ENCODE measurements at places on chromosomes 12 and 14.
A peak's percentile ranks its signal among the peaks of the same experiment; 100 is the strongest.

GRCh38 chr12:107656302-107656701 is 29.3 kb upstream of the PWP1 start:
- no peak for DNase-seq

- DNase-seq, result no peak
Observed at GRCh38 chr14:96662116-96662970, 134.8 kb upstream of the VRK1 start.

GRCh38 chr12:909861-910260 is 39.6 kb downstream of the RAD52 start:
- no peak for DNase-seq

GRCh38 chr14:105250986-105251385 is 2.7 kb downstream of the BTBD6 start:
- DNase-seq, result no peak

- no peak for DNase-seq
Observed at GRCh38 chr14:77495334-77495733, 3.3 kb downstream of the ISM2 start.

GRCh38 chr12:117714203-117714602 is 254.6 kb downstream of the KSR2 start:
- DNase-seq, result no peak

DNA sequence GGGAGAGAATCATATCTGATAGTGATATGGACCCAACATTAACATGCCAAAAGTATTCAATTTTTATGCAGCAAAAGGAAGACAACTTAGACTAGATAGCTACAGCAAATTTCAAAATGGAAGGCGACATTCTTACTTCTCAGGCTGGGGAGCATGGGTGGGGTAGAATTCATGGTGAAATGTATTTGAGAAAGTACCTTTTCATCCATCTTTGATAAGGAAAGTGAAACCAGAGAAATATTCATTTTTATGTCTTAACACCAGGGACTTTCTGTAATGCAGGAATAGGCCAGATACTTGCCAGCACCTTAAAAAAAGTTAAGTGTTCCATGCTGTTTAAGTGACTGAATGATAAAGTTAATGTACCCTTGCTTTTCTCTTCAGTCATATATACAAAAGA is 13.4 kb downstream of the BTG1 start:
- no peak for DNase-seq

DNA sequence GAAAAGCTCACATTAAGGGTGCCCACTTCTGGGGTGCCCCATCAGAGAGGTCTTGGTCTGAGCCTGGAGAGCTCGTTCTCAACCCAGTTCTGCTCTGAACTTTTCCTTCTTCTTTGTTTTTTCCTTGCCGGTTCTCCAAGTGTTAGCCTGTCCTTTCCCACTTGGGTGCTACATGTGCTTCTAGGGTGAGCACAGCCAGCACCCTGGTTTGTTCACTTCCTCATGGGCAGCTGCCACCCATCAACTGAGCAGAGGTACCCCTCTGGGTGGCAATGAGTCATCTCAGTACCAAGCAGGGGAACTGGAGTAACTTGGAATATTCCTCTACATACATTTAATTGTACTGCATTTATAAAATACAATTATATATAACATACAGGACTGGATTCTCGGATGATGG is 3.9 kb upstream of the SYNE3 start:
- DNase-seq, result no peak

GRCh38 chr12:68317047-68317667 is 15.0 kb downstream of the MDM1 start:
- peak; percentile 7 for DNase-seq

DNA sequence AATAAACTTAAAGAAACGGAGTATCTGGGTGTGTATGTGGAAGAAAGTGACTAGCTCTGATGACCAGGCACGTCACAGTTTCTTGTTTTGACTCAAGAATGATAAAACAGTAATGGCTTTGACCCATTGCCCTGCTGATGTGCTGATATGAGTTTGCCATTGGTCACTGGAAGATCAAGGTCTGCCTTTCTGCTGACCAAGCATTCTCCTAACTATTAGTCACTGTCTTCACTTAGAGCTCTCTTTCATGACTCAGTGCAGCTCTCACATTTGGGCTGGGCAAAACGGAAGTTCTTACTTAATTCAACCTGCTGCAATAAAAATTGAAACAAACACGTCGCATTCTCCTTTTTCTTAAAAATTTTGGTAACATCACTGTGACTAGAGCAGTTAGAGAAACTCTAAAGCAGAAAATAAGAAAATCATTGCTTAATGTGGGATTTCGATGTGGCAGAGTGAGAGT is 366.7 kb downstream of the BTG1 start:
- no peak for DNase-seq

DNA sequence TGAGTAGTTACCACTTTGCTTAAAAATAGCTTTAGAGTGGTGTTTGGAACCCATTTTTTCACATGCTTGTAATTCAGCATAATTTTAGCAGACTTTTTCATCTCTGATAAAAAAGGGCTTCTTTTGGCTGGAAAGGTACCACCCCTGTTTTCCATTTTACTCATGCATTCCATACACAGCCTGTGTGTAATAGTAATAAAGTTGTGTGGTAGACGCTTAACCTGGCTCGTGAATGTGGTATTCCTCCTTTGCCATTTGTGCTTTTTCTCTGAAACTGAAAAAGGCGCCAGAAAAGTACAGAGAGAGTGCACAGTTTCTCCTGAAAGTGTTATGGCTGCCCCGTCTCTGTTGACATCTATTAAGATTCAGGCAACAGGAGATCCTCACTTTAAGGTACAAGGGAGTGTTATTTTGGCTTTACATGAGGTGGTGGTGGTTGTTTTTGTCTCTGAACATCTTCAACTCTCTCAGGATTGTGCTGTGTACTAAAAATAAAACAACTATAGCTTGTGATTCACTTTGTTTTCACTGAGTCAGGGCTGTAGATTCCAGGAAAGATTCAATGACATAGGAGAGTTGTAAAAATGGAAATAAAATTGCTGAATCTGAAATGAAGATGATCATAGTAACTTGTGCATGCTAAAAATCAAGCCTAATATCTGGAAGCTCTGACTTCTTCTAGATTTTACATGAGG is 45.6 kb upstream of the MIS18BP1 start:
- DNase-seq, result no peak

GRCh38 chr12:79001404-79001803 is 136.8 kb downstream of the SYT1 start:
- no peak for DNase-seq

Measured in left renal cortex interstitium (tissue), 4 donors.